ENCODE measurements at places on chromosomes 7 and 10. TPM values are rescaled to one million over a fixed set of nuclear protein-coding genes. Genes with fewer than 3 reads are reported as not detected.

The ZNF117 gene
- 0.15 TPM for total RNA-seq

The MYH16 gene
- total RNA-seq = 0.87 TPM

The INMT gene
- not detected for total RNA-seq

The NAT16 gene
- total RNA-seq = 0.17 TPM

The RTKN2 gene
- 1.4 TPM for total RNA-seq

The CYP26C1 gene
- not detected for total RNA-seq

The STOX1 gene
- total RNA-seq = 0.86 TPM

Measured in A549 treated with CpdA at 1 μM for 4 hours (cell line).